ENCODE measurements at places on chromosomes 4 and X.

GRCh38 chrX:7943600-7944245 lies 16.5 kb upstream of the PNPLA4 start:
- DNase-seq: no peak

DNA sequence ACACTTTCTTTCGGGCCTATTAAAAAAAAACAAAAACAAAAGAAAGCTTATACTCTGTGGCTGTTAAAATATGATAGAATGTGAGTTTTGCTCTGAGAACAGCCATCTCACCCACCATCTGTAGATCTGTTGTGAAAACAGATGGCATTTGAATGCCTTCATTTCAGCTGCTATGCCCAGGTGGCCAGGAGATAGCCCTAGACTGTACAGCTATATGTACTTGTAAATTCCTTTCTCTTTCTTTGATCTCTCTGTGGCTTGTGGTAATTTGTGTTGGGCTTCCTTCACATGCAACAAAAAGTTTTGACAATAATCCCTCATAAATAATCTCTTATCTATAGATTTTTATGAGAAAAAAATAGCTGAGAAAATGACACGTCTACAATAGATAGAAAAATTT lies 38.1 kb downstream of the PNPLA4 start:
- DNase-seq: no peak

GRCh38 chr4:156972379-156973015 lies 898 bp upstream of the PDGFC start:
- no peak for DNase-seq

GRCh38 chr4:131488772-131489171 lies 1660.3 kb upstream of the PCDH10 start:
- peak; percentile 36 for DNase-seq

GRCh38 chr4:183072176-183072575 lies 26.9 kb upstream of the WWC2 start:
- DNase-seq: peak; percentile 68

DNA sequence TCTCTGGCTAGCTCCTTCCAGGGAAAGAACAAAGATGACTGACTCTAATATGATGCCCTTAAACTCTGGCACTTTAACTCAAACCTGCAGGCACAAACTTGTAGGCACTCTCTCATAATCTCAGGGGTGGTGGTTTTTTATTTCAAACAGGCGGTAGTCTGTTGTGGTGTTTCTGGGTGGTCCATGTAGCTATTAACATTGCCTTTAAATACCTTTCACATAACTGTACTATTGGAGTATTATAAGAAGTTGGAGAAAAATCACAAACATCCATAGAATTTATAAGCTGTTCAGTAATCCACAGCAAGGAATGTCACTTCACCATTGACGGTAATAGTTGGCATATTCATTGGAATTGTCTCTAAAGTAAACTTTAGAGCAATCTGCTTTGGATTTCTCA lies 204.2 kb upstream of the PDE5A start:
- no peak for DNase-seq

DNA sequence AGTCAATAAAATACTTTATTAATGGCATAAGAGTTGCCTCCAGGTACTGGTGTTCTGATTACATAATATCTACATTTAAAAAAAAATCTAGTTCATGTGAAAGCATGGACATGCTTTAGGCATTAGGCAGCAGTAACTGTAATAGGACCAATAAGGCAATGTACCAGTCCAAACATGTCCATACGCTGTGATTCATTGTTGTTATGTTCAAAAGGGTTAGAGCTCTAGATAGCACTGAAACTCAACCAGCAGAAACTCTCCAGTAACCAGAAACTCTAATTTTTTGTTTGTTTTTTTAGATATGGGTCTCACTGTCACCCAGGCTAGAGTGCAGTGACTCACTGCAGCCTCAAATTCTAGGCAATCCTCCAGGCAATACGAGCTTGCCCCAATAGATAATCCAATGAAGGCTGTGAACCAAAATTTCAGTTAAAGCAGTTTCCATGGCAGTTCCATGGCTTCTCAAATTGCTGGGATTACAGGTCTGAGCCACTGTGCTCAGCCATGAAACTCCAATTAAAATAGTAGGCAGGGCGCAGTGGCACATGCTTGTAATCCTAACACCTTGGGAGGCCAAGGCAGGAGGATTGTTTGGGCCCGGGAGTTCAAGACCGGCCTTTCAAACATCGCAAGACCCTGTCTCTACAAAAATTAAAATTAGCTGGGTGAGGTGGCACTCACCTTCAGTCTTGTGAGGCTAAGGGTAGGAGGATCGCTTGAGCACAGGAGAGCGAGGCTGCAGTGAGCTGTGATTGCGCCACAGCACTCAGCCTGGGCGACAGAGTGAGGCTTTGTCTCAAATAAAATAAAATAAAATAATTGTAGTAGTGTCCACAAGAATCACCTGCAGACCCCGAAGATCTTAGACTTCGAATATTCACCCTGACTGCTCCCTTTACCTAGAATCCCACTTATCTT lies 36.3 kb downstream of the MGARP start:
- peak; percentile 99 for DNase-seq

GRCh38 chr4:183987987-183988392 lies 82.9 kb downstream of the STOX2 start:
- DNase-seq: peak; percentile 97

DNA sequence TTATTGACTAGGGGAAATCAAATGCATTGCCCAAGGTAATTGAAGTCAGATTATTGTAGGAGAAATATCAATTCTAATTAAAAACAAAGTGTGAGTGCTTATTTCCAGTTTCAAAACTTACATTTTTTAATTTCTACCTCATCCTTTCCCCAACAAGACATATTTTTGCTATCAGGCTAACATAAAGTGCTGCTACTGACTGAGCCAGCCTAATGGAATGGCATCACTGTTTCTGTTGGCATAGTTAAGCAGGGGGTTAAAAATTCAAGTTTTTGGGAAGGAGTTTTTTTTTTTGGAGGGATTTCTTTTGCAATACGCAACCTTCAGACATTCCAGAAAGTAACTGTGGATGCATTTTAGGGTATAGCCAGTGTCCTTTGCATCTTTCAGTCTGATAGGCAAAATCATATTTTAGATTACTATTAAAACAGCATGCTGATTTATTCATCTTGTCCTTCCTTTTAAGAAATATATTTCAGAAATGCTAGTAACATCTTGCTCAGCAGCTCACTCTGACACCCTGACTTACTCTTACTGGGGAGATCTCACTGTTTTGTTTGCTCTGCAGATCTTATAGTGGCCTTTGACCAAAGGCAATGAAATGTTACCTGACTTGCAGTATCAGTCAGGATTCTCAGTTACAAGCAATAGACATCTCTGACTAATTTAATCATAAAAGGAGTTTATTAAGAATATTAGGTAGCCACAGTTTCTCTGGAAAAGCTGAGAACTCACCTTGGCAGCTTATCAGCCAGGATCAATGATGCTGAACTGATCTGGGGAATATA lies 24.4 kb downstream of the GAB1 start:
- peak; percentile 70 for DNase-seq

- DNase-seq: peak; percentile 23
Observed at GRCh38 chr4:179465131-179465797, 2023.0 kb upstream of the AGA start.

DNA sequence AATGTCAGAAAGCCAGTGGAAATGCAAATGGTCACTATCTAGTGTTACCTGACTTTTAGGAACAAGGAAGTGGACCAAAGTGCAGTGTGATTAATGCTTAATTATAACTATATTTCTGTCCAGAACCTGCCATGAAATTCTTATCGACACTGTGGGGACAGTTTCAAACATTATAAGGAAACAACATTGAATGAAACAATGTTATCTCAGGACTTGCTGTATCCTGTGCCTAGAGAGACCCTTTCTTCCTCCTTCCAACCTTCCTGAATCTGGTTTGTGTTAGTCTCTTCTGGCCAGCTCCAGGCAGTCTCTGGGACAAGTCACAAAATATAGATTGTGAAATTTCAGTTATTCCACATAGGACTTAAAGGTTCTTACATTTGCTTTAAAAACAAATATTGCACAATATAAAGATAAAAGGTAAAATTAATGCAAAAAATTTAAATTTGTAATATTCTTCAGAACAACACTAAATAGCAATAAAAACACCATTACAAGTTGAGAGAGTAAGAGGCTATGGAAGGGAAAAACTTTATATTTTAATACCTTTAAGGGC lies 203.4 kb downstream of the ZNF674 start:
- no peak for DNase-seq

DNA sequence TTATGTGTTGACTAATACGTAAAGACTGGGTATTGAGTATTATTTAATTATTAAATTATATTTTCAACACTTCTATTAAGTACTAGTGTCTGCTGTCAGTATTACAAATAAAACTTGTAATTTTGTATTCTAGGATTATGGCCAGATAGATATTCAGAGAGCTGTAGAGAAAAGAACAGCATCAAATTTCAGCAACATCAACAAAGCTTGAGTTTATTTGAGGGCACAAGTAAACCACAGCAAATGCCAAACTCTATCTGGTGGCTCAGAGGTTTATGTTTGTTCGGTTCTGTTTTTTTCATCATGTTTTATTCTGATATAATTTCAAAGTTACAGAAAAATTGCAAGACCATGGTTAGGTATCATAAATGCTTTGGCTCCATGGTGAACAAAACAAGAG lies 1530.5 kb downstream of the PCDH18 start:
- peak; percentile 22 for DNase-seq

DNA sequence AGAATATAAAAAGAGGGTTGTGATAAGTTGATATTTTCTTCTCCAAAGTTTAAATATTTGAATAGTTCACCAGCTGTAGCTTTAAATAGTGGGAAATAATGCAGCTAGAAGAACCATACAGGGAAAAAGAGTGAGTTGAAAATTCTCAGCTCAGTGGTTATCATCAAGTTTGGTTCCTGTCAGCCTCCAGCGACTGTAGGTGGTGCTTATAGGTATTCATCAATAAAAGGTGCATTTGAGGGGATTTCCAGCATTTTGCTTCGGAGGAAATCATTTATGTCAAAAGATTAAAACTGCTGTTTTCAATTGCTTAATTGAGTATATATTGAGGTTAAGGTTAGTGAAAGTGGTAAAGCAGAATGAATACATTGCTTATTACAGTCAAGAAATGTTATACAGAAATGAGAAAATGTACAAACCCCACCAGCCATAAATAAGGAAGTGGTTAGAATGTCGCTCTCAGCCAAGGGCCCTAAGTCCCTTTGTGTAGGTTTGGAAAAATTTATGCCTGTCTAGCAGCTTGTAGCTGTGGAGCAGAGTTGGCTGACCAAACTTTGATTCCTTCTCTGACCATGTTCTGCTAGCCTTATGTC lies 532.9 kb upstream of the FTHL17 start:
- no peak for DNase-seq

DNA sequence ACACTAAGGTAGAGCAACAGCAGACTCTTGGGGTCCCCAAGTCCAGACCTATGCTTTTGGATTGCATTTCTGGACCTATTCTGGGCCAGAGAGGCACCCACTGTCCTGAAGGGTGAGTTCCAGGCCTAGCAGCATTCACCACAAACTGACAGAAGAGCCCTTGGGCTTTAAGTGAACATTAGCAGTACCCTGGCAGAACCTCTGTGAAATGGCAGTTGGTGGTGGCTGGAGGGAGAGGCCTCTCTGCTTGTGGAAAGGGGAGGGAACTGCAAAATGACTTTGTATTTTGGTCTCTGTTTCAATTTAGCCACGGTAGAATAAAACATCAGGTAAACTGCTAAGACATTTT lies 1211.9 kb downstream of the PCDH18 start:
- DNase-seq: no peak

- DNase-seq: no peak
Observed at GRCh38 chr4:70885174-70885573, 17.0 kb upstream of the MOB1B start.

DNA sequence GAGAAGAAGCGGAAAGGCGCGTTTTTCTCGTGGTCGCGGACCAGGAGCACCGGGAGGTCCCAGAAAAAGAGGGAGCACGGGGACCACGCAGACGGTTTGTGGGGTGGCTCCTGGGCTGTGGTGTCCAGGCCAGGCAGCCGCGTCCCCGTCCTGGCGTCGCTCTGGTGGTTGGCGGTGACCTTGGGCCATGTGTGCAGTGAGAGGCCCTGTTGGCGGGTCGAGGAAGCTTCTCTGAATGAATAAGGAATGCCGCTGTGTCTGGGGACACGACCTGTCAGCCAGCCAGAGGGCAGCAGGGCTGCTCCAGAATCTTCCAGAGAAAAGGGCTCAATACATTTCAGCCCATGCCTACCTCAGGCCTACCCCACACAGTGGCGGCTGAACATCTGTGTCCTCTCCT lies 24.3 kb upstream of the HGFAC start:
- no peak for DNase-seq

- no peak for DNase-seq
Observed at GRCh38 chrX:71912156-71912555, 1.5 kb downstream of the NHSL2 start.

DNA sequence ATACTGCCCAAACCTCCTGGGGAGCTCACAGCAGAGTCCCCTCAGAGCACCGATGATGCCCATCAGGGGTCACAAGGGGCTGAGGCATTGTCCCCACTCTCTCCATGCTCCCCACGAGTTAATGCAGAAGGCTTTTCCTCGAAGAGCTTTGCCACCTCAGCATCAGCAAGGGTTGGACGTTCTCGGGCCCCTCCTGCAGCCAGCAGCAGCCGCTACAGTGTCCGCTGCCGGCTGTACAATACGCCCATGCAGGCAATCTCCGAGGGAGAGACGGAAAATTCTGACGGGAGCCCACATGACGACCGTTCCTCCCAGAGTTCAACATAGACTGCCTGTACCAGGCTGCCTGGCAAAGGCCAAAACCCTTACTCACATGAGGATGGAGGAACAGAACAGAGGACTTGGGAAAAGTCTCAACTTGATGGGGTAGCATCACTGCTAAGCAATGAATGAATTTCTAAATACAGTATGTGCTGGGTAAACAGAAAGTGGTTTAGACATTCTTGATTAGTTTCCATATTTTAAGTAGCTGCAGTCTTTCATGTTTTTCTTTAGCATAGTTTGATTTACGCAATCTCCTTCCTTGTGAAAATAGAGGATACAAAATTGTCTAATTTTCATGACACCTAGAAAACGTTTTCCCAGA lies 5.0 kb upstream of the SCML1 start:
- peak; percentile 19 for DNase-seq

- peak; percentile 33 for DNase-seq
Observed at GRCh38 chr4:20368926-20369325, 117.2 kb downstream of the SLIT2 start.

GRCh38 chrX:1481636-1482529 lies 29.2 kb upstream of the ASMTL start:
- peak; percentile 83 for DNase-seq

DNA sequence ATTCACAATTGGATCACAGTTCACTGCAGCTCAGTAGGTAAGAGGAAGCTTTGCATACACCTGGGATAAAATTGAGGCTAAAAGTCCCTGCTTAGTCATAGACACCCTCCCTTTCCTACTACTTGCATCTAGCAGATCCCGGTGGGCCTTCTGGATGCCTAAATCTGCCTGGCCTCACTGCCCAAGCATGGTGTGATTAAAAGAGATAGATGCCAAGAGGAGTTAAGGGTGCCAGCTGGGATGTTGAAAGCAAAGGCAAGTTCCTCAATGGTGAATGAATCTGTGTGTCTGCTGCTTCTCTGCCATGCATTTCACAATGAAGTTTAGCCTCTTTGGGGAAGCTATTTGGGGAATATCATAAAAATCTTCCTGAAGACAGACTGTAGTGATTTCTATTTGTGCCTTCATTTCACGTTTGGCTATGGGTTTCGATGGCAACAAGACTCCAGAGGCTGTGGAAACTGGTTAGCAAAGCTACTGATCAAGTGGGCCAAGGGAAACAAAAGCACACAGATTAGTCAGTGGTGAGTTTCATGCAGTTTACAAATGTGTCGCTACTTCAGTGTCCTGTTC lies 534.0 kb downstream of the ANKRD50 start:
- DNase-seq: peak; percentile 61

GRCh38 chrX:41035582-41035981 lies 49.7 kb upstream of the USP9X start:
- DNase-seq: no peak

- no peak for DNase-seq
Observed at GRCh38 chrX:120334151-120334550, 22.9 kb upstream of the TMEM255A start.

All from fibroblast of lung (primary cell).